ENCODE measurements at places on chromosomes 6 and 20.

DNA sequence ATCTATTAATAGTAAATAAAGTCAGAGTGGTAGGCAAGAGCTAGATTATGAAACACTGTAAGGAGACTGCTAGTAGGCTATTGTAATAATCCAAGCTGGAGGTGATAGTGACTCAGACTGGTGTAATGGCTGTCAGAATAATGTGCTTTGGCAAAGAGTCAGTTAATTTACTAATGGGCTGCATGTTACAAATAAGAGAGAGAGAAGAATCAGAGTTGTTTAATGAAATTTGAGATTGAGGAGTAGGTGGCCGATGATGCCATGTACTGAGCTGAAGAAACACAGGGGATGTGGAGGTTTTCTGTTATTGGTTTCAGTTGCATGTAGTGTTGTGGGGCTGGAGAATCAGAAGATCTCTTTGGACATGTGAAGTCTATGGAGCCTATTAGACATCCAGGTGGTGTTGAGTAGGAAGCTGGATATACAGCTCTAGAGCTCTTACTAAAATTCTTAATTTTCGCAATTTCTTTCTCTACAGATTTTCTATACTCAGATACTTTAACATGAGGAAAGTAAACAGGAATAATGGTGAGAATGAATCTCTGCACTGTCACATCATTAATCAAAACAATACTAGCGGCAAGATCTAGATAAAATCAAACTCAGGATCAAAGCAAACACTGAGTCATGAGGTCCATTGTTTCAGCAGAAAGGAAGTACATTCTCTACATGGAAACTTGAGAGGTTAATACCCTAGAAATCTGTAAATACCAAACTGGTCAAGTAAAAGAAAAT lies 167.7 kb downstream of the SIM1 start:
- peak; percentile 81 for DNase-seq

- peak; percentile 15 for DNase-seq
Observed at GRCh38 chr20:59455402-59456341, 148.7 kb upstream of the PHACTR3 start.

DNA sequence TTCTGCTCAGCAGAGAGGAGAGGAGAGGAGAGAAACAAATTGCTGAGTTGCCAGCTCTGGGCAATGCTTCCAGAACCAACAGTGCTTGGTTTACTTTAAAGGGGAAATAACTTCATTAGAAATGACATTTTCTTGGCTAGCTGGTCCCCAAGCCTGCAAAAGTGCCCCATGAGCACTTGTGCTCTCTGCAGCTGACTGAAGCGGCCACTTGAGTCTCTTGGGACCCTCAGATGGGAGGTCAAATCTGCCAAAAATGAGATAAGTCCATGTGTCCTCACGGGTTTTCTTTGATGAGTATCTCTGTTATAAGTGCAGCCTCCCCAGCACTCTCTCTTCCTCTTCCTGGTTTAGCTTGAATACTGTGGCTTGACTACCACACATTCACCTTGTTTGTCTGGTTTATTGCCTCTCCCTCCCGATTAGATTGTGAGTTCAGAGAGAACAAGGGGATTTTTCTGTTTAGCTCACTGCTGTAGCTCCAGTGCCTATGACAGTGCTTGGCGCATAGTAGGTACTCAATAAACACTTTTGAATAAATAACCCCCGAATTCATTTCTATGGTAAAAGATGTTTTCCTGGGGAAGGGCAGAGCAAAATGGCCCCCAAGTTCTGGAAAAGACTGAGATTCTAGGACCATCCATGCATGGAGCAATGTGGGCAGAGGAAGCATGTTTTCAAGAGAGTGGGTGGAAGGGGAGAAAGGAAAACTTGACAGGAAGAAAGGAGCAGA lies 7.0 kb upstream of the RIN2 start:
- no peak for DNase-seq

GRCh38 chr6:45044510-45045252 lies 283.4 kb upstream of the RUNX2 start:
- peak; percentile 33 for DNase-seq

- DNase-seq, result no peak
Observed at GRCh38 chr20:57106692-57107091, 159.7 kb downstream of the BMP7 start.

- DNase-seq, result peak; percentile 48
Observed at GRCh38 chr6:31128093-31128676, 7.9 kb upstream of the CDSN start.

- DNase-seq, result peak; percentile 33
Observed at GRCh38 chr6:83114164-83114563, 46.7 kb downstream of the DOP1A start.

DNA sequence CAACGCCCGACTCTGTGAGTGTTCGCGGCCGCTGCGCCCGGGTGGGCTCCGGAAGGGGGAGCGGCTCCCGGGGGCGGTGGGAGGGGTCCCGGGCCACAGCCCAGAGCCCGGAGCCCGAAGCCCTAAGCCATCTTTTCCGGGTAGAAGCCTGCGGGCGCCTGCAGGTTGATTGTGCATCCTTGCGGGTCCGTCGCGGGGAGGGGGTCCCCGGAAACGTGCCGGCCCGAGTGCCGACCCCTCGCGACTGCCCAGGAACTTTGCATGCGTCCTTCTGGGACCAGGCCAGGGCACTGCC lies 413 bp downstream of the PTPRA start:
- DNase-seq, result peak; percentile 64

GRCh38 chr6:125044667-125045066 lies 82.4 kb downstream of the RNF217 start:
- DNase-seq, result no peak
